ENCODE measurements at places on chromosomes 5 and 9.

GRCh38 chr9:30035761-30036160 is 2348.7 kb upstream of the ACO1 start:
- DNase-seq: no peak

- no peak for DNase-seq
Observed at GRCh38 chr5:100623719-100624118, 88.5 kb downstream of the FAM174A start.

GRCh38 chr5:127042593-127042992 is 12.2 kb upstream of the MARCHF3 start:
- no peak for DNase-seq

GRCh38 chr9:74783408-74783807 is 104.3 kb downstream of the TRPM6 start:
- no peak for DNase-seq

DNA sequence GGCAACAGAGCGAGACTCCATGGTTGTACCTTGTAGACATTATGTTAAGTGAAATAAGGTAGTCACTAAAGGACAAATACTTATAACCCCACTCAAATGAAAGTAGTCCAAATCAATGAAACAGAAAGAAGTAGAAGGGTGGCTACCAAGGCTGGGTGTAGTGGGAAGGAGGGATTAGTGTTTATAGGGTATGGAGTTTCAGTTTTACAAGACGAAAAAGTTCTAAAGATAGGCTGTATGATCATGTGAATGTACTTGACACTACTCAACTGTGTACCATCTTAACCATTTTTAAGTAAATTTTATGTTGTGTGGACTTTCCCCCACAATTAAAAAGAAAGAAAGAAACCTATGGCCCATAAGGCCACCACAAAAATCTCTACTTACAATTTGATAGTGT is 32.2 kb downstream of the ALDH7A1 start:
- DNase-seq: no peak

- no peak for DNase-seq
Observed at GRCh38 chr5:60488466-60489130, 211.4 kb downstream of the DEPDC1B start.

DNA sequence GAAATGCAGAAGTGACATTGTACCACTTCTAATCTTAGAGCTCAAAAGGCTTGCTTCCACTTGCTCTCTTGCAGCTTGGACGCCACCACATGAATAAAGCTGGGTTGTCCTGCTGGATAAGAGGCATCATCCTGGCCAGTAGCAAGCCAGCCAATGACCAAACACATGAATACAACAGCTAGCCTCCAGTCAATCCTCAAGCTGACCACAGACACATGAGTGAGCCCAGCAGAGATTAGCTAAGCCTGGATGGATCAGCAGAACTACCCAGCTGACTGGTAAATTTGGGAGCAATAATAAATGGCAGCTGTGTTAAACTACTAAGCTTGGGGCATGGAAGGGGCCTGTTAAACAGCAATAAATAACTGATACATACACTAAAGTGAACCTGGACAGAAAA is 121.1 kb upstream of the SLC12A2 start:
- no peak for DNase-seq

DNA sequence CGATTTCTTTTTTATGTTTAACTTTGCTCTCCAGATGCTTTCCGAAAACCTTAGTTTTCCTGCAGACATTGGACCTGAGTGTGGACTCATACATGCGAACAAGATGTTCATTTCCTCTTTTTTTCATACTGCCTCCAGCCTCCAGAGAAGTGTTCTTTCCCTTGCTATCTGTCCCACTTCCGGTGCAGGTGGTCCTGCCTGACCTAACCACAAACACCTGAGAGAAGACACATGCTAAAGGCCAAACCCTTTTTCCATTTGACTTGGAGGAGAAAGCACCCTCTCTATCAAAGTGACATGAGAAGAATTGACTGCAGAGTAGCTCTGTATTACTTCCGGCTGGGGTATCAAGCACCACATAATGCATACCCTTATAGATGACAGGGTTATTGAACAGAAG is 334.0 kb downstream of the ARHGEF28 start:
- DNase-seq: no peak

DNA sequence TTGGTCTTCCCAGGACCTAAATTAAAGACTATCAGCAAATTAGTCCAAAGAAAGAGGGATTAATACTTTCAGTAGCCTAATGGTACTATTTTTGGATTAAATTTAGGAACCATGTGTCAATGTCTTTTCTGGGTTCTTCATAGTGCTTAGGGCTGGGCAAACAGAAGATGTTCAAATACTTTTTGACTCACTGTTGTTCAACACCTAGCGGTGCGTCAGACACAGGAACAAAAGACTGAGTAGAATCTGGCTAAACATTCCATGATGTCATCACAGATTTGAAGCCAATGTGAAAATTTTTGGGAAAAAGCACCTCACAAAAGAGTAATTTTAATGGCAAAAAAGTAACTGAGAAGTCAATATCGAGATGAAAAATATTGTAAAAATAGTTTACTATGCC is 544.4 kb downstream of the EFNA5 start:
- DNase-seq: no peak

DNA sequence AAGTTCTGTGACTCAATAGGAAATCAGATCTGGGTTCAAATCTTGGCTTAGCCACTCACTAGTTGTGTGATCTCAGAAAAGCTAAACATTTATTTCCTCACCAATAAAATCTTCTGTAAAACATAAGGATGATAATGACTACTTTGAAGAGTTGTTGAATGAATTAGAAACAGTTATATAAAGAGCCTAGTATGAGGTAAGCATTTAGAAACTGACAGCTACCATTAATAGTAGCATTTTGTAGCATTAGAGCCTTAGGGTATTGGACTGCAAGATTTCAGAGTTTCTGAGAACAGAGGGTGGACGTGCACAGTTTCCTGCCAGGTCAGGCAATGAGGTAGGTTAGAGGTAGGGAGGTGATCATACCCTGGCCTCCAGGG is 293.2 kb downstream of the CWC27 start:
- DNase-seq: no peak

GRCh38 chr5:113354055-113354454 is 80.7 kb downstream of the TSSK1B start:
- no peak for DNase-seq
